ENCODE measurements at places on chromosomes 6 and 20.

DNA sequence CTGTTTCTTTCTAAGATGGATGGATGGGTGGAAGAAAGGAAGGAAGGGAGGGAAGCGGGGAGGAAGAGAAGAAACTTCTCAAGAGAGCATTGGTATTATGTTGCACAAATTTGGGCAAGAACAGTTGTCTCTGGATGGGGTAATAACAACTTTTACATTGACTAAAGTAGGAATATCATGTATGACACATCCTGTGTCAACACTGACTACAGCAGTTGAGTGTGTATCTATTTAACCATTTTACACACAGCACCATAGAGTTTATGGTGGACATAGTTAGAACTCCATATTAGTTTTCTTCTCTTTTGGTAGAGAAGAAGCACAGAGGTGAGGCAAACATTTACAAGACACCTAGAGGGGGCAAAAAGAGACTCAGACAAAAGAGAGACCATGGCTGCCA, 44.2 kb upstream of the RNF146 start:
- no peak for DNase-seq

- peak; percentile 44 for DNase-seq
These were observed 2.0 kb downstream of the COL9A3 start for GRCh38 chr20:62818592-62819493.

GRCh38 chr6:11133281-11133680, 21.8 kb upstream of the ERVFRD-1 start:
- no peak for DNase-seq

GRCh38 chr6:148472171-148473105, 129.8 kb downstream of the SASH1 start:
- no peak for DNase-seq

Measured in NCI-H2081 (cell line).